ENCODE measurements at places on chromosomes 5 and 9. TPM values are rescaled to one million over a fixed set of nuclear protein-coding genes. Genes with fewer than 3 reads are reported as not detected.

Gene TMEM171
- total RNA-seq = 0.39 TPM

Gene MARCOL
- total RNA-seq = not detected

Gene PPP3R2
- total RNA-seq = not detected

Gene PDE8B
- not detected for total RNA-seq

Gene PCDHGB1
- total RNA-seq = not detected

Gene GFI1B
- total RNA-seq = not detected

Gene TLX3
- not detected for total RNA-seq

Gene PCDHA13
- total RNA-seq = not detected

Gene SPINK6
- not detected for total RNA-seq

Gene ARID3C
- total RNA-seq = 0.27 TPM

Gene PCDHGC4
- total RNA-seq = 0.22 TPM

Gene LRRC70
- 13.0 TPM for total RNA-seq

Gene LCN6
- not detected for total RNA-seq

Gene HMCN2
- not detected for total RNA-seq

Gene GARIN3
- total RNA-seq = not detected

Gene SHC3
- total RNA-seq = 0.05 TPM

GRCh38 chr5:142740474-142741242, 29.5 kb upstream of the ARHGAP26 start:
- no peaks in the 10 kb centered on the region for H3K36me3 ChIP-seq
- peaks cover 2% of the 10 kb centered on the region for H3K4me1 ChIP-seq
- no peaks in the 10 kb centered on the region for H3K27me3 ChIP-seq

GRCh38 chr9:68706363-68707201, 1.5 kb downstream of the PIP5K1B start:
- no peaks in the 10 kb centered on the region for H3K36me3 ChIP-seq
- no peak overlapping the region for H3K4me3 ChIP-seq
- H3K27me3 ChIP-seq = peaks cover 3% of the 10 kb centered on the region
- DNase-seq = no peak

- DNase-seq = no peak
- H3K27me3 ChIP-seq = no peaks in the 10 kb centered on the region
- H3K36me3 ChIP-seq = no peaks in the 10 kb centered on the region
- no peak overlapping the region for H3K4me3 ChIP-seq
Measured at GRCh38 chr9:92589923-92590322, 54.1 kb upstream of the ECM2 start.

DNA sequence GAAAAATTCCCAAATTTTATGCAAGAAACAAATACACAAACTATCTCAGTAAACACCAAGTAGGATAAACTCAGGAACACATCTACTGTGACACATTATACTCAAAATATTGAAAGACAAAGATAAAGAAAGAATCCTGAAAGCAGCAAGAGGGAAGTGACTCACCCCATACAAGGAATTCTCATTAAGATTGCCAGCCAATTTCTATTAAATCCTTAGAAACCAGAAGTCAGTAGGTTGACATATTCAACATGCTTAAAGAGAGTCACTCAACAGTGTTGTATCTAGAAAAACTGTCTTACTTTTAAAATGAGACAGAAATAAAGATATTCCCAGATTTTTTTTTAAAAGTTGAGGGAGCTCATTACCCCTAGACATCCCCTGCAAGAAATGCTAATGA, 15.5 kb downstream of the SPATA31E1 start:
- DNase-seq = no peak
- no peak overlapping the region for H3K27ac ChIP-seq
- no peaks in the 10 kb centered on the region for H3K27me3 ChIP-seq
- H3K36me3 ChIP-seq = no peaks in the 10 kb centered on the region

DNA sequence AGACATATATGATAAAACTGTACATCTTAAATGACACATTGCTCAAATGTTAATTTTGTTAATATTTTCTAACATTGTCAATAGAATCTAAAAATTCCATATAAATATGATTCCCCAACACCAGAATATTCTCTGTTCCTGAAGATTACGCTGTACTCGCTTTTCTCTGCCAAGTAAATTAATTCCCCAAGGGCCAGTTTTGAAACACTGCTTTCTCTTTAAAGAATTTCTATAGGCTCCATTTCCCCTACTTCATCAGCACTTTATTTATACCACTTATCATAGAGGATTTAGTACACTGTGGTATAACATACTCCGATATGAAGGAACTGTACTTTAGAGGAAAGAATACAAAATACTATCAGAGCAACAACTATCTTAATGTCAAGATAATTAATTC, 101.4 kb upstream of the ACOT12 start:
- H3K4me3 ChIP-seq = no peak overlapping the region
- H3K27ac ChIP-seq = no peak overlapping the region
- H3K4me1 ChIP-seq = no peaks in the 10 kb centered on the region
- no peaks in the 10 kb centered on the region for H3K27me3 ChIP-seq
- no peaks in the 10 kb centered on the region for H3K36me3 ChIP-seq
- DNase-seq = no peak

DNA sequence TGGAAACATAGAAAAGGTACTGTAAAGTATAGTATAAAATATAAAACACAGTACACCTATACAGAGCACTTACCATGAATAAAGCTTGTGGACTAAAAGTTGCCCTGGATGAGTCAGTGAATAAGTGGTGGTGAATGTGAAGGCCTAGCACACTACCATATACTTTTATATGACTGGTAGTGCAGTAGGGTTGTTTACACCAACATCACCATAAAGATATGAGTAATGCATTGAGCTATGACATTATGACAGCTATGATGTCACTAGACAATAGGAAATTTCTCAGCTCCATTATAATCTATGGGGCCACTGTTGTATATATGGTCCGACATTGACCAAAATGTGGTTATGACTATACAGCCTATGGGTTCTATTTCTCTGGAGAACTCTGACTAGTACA, 291.8 kb upstream of the ACTBL2 start:
- no peaks in the 10 kb centered on the region for H3K36me3 ChIP-seq
- H3K4me3 ChIP-seq = no peak overlapping the region
- H3K4me1 ChIP-seq = no peaks in the 10 kb centered on the region
- H3K27ac ChIP-seq = no peak overlapping the region
- no peak for DNase-seq

DNA sequence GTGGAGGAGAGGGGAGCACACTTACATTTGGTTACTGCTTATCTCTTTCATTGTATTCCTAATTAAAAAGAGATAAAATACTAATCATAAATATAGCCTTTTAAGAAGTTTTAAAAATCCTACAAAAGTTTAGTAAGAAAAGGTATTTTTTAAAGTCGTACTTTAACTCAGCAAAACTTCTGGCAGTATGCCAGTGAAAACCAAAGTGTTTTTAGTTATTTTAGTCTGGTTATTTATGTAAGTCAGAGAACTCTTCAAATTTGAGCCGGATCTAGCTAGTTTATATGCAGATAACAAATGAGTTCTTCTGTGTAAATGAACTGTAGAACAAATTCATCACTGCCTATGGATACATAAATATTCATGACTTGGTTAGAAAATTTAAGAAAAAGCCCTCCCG, 36.5 kb upstream of the ANKDD1B start:
- no peaks in the 10 kb centered on the region for H3K4me1 ChIP-seq
- no peak overlapping the region for H3K27ac ChIP-seq
- H3K4me3 ChIP-seq = no peak overlapping the region
- no peaks in the 10 kb centered on the region for H3K27me3 ChIP-seq
- no peak for DNase-seq

DNA sequence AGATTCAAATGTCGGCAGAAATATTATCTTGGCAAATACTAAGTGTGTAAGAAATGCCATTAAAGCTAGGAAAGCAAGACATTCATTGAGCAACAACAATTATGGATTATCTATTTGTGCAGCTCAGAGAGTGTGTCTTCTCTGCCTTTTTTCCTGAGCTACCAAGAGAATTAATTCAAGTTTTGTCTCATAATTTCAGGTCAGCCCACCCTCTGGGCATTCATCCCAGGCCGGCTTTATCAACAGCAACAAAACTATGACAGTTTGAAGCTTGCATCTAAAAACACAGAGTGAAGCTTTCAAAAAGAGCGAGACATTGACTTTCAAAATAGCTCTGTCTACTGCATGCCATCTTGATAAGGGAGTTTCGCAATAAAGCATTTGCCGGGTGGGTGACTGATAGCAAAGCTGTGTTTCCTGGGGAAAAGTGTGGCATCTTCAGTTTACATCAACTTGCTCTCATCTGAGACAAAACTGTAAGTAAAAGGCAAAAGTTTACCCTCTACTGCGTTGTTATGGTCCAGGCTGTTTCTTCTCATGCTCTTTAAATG, 182.4 kb downstream of the IRX1 start:
- H3K27me3 ChIP-seq = no peaks in the 10 kb centered on the region
- no peaks in the 10 kb centered on the region for H3K4me1 ChIP-seq
- H3K4me3 ChIP-seq = no peak overlapping the region
- H3K36me3 ChIP-seq = no peaks in the 10 kb centered on the region
- DNase-seq = no peak
- no peak overlapping the region for H3K27ac ChIP-seq

DNA sequence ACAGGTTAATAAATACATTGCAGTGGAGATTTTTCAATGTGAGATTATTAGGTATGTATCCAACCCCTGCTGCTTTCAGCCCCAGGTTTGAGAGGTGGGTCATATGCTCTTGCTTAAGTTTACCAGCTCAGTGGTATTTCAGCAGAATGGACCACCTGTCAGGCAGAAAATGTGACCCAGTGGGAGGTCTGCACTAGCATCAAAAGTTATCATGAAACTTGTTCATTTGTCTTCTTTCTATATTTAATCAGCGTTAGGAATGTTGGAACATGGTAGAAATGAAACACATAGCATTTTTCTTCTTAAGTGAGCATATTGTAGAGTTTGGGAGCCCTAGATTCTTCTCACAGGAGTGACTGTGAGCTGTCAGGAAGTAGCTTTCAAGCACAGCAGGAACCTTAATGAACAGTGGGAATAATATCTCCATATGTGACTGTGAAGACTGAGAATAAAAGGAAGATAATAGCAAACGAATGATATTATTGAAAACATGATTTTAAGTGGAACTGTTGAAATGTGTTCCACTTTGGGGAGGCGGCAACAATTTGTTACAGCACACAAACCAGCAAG, 596.9 kb upstream of the CDH6 start:
- H3K27me3 ChIP-seq = no peaks in the 10 kb centered on the region
- no peak for DNase-seq
- H3K4me3 ChIP-seq = no peak overlapping the region
- H3K4me1 ChIP-seq = no peaks in the 10 kb centered on the region
- H3K27ac ChIP-seq = no peak overlapping the region
- no peaks in the 10 kb centered on the region for H3K36me3 ChIP-seq

DNA sequence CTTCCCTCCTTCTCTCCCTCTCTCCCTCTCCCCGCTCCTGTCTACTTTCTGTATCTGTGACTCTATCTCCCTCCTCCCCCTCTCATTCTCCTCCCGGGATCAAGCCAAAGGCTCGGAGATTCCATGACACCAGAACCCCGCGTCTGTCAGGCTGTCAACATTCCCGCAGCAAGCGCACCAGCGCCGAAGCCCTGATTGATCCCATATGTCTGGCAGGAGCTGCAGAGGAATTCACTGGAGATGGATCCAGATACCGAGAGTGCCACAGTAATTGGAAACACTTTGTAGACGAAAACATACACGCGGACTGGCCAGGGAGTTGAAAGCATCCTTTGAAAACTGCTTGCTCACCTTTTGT, 300 bp upstream of the SVEP1 start:
- no peaks in the 10 kb centered on the region for H3K27me3 ChIP-seq
- no peak for DNase-seq
- H3K36me3 ChIP-seq = no peaks in the 10 kb centered on the region
- H3K4me1 ChIP-seq = no peaks in the 10 kb centered on the region
- no peak overlapping the region for H3K27ac ChIP-seq

GRCh38 chr5:5158472-5158895, 18.4 kb downstream of the ADAMTS16 start:
- H3K27ac ChIP-seq = no peak overlapping the region
- H3K4me1 ChIP-seq = no peaks in the 10 kb centered on the region
- no peak for DNase-seq
- no peak overlapping the region for H3K4me3 ChIP-seq

GRCh38 chr9:110443146-110443865, 105.6 kb upstream of the TXNDC8 start:
- H3K36me3 ChIP-seq = no peaks in the 10 kb centered on the region
- no peak overlapping the region for H3K27ac ChIP-seq
- no peak for DNase-seq
- no peaks in the 10 kb centered on the region for H3K27me3 ChIP-seq
- H3K4me1 ChIP-seq = no peaks in the 10 kb centered on the region

DNA sequence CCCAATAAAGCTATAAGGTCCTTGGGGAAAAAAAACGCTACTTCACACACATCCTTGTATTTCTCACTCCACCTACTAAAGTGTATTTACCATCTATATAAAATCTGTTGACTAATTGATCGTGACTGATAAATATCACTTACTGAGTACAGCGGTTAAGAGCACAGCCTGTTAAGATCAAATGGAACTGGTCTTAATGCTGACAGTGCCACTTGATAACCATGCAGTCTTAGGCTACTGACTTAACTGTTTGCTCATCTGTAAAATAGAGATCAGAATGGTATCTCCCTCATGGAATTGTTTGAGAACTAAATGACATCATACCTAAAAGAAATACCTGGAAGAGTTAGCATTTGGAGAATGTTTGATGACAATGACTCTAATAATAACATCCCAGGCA, 67.5 kb downstream of the ZFAND5 start:
- H3K4me1 ChIP-seq = no peaks in the 10 kb centered on the region
- H3K27me3 ChIP-seq = no peaks in the 10 kb centered on the region
- H3K4me3 ChIP-seq = no peak overlapping the region
- no peaks in the 10 kb centered on the region for H3K36me3 ChIP-seq

- no peak overlapping the region for H3K27ac ChIP-seq
- DNase-seq = no peak
- H3K27me3 ChIP-seq = no peaks in the 10 kb centered on the region
- H3K4me1 ChIP-seq = no peaks in the 10 kb centered on the region
- H3K4me3 ChIP-seq = no peak overlapping the region
Measured at GRCh38 chr9:116409638-116410037, 256.0 kb downstream of the PAPPA start.

- no peaks in the 10 kb centered on the region for H3K36me3 ChIP-seq
- H3K4me3 ChIP-seq = no peak overlapping the region
- H3K27me3 ChIP-seq = no peaks in the 10 kb centered on the region
- H3K27ac ChIP-seq = no peak overlapping the region
- H3K4me1 ChIP-seq = peaks cover 5% of the 10 kb centered on the region
- no peak for DNase-seq
Measured at GRCh38 chr9:4670591-4670990, 4.3 kb upstream of the SPATA6L start.

GRCh38 chr9:5442400-5443011, 4.8 kb upstream of the PLGRKT start:
- no peaks in the 10 kb centered on the region for H3K27me3 ChIP-seq
- peaks cover 9% of the 10 kb centered on the region for H3K4me1 ChIP-seq
- H3K36me3 ChIP-seq = no peaks in the 10 kb centered on the region
- H3K4me3 ChIP-seq = no peak overlapping the region
- H3K27ac ChIP-seq = no peak overlapping the region
- no peak for DNase-seq

DNA sequence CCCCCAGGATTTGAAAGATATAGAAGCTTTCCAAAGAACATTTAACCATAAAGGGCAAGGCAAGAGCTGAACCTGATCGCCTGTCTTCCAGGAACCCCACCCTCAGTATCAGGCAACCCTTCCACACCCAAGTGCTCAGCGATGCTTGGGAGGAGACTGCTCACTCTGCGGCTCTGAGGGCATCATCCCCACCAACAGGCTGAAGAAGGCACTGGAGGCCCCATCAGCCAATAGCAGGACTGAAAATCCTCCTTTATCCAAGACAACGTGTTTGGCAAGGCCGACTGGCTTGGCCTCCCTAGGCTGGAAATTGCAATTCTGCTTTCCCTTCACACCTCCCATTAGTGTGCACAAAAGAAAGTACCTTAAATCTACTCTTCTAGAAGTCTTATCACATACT, 1.4 kb upstream of the PPP2CA start:
- H3K27ac ChIP-seq = peak overlapping the region; percentile 100
- H3K27me3 ChIP-seq = no peaks in the 10 kb centered on the region
- H3K36me3 ChIP-seq = peaks cover 9% of the 10 kb centered on the region
- H3K4me1 ChIP-seq = peaks cover 31% of the 10 kb centered on the region
- DNase-seq = no peak

Data from naive thymus-derived CD4-positive, alpha-beta T cell (primary cell).